ENCODE measurements at places on chromosomes 2 and 18.

DNA sequence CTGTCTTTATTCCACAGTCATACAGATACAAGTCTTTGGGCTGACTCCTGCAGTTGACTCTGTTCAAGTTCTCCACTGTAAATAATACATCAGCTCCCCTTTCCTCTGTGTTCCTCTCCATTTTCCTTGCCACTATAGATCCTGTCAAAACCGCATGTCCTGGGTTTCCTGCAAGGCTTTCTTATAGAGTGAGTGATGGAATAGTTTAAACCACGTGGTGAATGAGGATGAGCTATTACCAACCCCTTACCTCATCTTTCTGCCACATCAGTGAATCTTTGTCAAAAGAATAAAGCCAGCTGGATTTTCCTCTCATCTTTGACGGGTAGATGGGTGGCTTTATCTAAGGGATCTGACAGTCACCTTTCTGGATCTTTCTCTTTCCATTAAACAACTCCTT lies 3.9 kb upstream of the GALNT14 start:
- no peak for DNase-seq

- no peak for DNase-seq
Measured at GRCh38 chr2:201786471-201786870, 5.7 kb upstream of the ALS2 start.

DNA sequence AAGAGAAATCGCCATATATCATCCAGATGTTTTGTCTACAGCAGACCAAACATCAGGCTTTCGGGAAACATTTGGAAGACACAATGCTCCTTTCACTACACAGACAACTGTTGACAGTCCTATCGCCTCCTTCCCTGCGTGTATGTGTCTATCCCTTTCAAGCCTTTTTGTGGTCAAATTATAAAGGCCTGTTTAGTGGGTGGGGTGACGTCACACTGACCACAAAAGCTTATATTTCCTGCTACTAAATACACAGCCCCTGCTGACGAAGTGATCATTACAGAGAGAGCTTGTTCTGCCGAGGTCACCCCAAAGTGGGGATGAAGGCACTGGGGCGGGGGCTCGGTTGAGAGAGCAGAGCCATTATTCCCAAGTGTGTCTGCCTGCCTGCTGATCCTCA lies 302.7 kb upstream of the TNP1 start:
- peak; percentile 48 for DNase-seq

- DNase-seq, result no peak
Measured at GRCh38 chr2:116955646-116956045, 858.8 kb upstream of the DDX18 start.

- DNase-seq, result no peak
Measured at GRCh38 chr2:183919926-183920325, 678.4 kb upstream of the ZNF804A start.

GRCh38 chr2:179455824-179456223 lies 191.2 kb upstream of the SESTD1 start:
- no peak for DNase-seq

- DNase-seq, result no peak
Measured at GRCh38 chr18:48292229-48292628, 117.0 kb downstream of the ZBTB7C start.

Data from stimulated activated CD8-positive, alpha-beta memory T cell treated with anti-CD3 and anti-CD28 coated beads, Interleukin-15, amount 100 ng/mL, for 48 hours (primary cell).